ENCODE measurements at places on chromosomes 7 and 10. TPM values are rescaled to one million over a fixed set of nuclear protein-coding genes. Genes with fewer than 3 reads are reported as not detected.
A peak's percentile ranks its signal among the peaks of the same experiment; 100 is the strongest.

Gene NEUROD6
- polyA plus RNA-seq = not detected

DNA sequence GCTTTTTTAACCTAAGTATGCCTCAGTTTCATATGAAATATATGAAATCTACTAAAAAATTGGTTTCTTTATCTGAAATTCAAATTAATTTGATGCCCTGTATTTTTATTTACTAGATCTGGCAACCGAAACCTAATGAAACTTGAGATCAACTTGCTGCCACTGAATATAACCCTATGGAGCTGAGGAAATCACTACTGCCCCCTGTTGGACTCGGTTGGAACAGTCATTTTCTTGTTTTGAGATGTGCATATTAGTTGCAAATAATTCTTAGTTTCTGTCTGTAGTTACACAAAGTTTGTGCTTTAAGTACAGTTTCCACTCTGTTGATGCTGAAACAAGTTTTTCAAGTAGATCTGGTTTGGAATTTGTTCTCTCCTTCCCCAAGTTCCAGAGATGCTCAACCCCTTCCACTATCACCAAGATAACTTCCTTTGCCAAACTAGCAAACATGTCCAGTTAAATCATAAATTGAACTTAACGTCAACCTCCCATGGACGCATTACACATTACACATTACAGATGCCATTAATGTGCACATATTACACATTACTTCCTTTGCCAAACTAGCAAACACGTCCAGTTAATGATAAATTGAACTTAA, 22.2 kb upstream of the EXOC4 start:
- H3K27me3 ChIP-seq = peaks cover 24% of the 10 kb centered on the region
- H3K4me3 ChIP-seq = no peak overlapping the region
- no peak overlapping the region for H3K27ac ChIP-seq
- DNase-seq = peak; percentile 65

Gene CFAP70
- 1.1 TPM for polyA plus RNA-seq

Gene PDK4
- 0.04 TPM for polyA plus RNA-seq

- peaks cover 38% of the 10 kb centered on the region for H3K27me3 ChIP-seq
- no peaks in the 10 kb centered on the region for H3K4me1 ChIP-seq
- H3K4me3 ChIP-seq = no peak overlapping the region
- H3K36me3 ChIP-seq = no peaks in the 10 kb centered on the region
- no peak for DNase-seq
- no peak overlapping the region for H3K27ac ChIP-seq
These were observed 103.8 kb downstream of the PDGFA start for GRCh38 chr7:415646-416525.

Gene CPED1
- polyA plus RNA-seq = 210 TPM

DNA sequence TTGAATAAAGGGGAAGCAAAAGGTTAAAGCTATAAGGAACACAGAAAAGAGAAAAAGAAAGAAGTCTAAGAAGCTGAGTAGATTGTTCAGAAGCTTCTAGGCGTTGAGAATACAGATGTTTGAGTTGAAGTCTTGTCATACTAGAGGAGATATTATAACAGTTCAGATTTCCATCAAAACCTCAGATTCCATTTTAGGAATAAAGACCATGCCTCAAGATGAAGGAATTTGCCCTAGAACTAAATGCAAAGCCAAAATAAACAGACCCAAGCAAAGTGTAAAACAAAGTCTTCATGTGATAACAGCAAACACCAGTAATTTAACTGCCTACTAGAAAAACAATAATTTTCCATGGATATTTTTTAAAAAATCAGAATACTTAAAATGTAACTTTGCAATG, 476.5 kb upstream of the POT1 start:
- no peaks in the 10 kb centered on the region for H3K4me1 ChIP-seq
- no peak for DNase-seq
- H3K4me3 ChIP-seq = no peak overlapping the region
- no peak overlapping the region for H3K27ac ChIP-seq
- H3K27me3 ChIP-seq = no peaks in the 10 kb centered on the region
- no peaks in the 10 kb centered on the region for H3K36me3 ChIP-seq

Gene HOXA7
- not detected for polyA plus RNA-seq

DNA sequence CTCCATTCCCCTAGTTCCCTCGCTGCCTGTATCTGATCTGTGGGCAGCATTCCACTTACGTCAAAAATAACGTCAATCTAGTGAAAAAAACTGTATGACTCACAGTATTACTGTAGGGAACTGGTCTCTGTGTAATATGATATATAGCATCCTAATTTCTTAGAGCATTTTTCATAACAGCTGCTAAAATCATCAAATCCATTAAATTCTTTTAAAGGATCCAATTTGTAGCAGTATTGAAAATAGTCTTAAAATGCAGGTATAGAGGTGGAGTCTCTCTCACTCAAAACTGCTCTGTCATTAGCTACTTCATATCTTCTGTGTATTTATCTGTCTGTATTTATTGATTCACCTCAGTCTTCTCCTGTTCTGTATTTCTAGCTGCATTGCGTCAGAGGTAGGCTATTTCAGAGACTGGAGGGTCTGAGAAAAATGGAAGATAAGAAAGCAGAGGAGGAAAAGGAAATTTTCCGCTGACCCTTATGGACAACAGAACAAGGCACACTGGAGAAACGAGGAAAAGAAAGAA, 59.9 kb downstream of the PON1 start:
- H3K4me1 ChIP-seq = no peaks in the 10 kb centered on the region
- H3K36me3 ChIP-seq = no peaks in the 10 kb centered on the region
- H3K27me3 ChIP-seq = no peaks in the 10 kb centered on the region
- H3K4me3 ChIP-seq = no peak overlapping the region
- no peak overlapping the region for H3K27ac ChIP-seq
- DNase-seq = no peak

DNA sequence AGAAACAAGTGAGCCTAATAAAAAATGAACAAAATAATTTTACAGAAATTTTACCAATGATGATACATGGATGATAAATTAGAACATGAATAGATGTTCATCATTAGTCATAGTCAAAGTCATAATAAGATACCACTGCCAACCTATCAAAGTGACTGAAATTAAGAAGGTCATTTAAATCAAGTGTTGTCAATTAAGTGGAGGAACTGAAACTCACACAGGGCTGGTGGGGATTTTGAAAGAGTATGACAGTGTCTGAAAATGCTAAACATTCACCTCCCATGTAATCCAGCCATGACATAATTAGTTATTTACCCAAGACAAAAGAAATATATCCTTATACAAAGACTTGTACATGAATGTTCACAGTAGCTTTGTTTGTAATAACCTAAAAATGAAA, 57.1 kb upstream of the DYNC1I1 start:
- no peak overlapping the region for H3K27ac ChIP-seq
- peaks cover 2% of the 10 kb centered on the region for H3K27me3 ChIP-seq
- H3K4me1 ChIP-seq = no peaks in the 10 kb centered on the region
- no peak overlapping the region for H3K4me3 ChIP-seq
- no peak for DNase-seq

DNA sequence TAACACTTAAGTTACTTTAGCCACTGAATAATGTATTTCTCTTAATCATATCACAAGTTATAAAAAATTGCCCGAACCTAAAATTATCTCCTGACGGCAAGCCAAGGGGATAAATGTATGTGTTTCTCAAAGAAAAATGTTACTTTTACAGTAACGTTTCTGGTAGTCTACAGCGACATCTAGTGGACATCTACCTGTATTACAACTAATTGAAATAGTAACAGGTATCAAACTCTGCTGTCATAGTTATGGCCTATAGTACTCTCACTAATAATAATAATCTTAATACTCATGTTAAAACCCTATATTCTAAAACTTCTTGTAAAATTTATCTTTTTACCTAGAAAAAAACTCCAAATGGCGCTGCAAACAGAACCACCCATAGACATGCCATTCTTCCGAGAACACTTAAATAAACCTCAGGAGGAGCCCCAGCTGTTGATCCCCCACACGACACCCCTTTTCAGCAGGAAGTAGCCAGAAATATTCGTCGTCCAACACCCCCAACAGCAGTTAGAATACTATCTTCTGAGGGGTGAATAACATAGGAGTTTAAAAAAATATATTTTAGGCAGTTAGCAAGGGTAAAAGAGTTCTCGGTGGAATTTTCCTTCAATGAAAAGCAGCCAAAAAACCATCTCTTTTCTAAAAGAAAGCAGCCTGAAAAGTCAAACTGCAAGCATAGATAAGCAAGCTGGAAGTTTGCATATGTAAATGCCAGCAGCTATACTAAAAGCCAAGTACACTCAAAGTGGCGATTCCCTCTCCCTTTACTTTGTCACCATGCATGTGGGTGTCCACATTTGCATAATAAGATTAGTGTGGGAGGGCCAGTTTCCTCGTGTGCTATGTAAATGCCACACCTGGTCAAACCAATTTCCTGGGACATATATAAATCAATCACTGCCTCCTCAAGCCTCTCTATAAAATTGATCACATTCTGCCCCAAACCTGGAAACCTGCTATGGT, 40.5 kb upstream of the ZNF107 start:
- peak; percentile 48 for DNase-seq
- H3K36me3 ChIP-seq = no peaks in the 10 kb centered on the region
- no peak overlapping the region for H3K4me3 ChIP-seq
- no peak overlapping the region for H3K27ac ChIP-seq
- H3K27me3 ChIP-seq = no peaks in the 10 kb centered on the region
- H3K4me1 ChIP-seq = no peaks in the 10 kb centered on the region

Gene TDRD1
- not detected for polyA plus RNA-seq

- peaks cover 6% of the 10 kb centered on the region for H3K4me1 ChIP-seq
- peak overlapping the region; percentile 13 for H3K27ac ChIP-seq
- no peak overlapping the region for H3K4me3 ChIP-seq
These were observed 6.3 kb downstream of the MTPN start for GRCh38 chr7:135970682-135971365.

GRCh38 chr7:1029637-1030443, 14.5 kb upstream of the GPR146 start:
- no peaks in the 10 kb centered on the region for H3K27me3 ChIP-seq
- peak overlapping the region; percentile 88 for H3K27ac ChIP-seq
- DNase-seq = peak; percentile 34
- H3K36me3 ChIP-seq = peaks cover 21% of the 10 kb centered on the region
- H3K4me1 ChIP-seq = peaks cover 13% of the 10 kb centered on the region

Gene PYROXD2
- 0.64 TPM for polyA plus RNA-seq

Gene SPDYE16
- not detected for polyA plus RNA-seq

DNA sequence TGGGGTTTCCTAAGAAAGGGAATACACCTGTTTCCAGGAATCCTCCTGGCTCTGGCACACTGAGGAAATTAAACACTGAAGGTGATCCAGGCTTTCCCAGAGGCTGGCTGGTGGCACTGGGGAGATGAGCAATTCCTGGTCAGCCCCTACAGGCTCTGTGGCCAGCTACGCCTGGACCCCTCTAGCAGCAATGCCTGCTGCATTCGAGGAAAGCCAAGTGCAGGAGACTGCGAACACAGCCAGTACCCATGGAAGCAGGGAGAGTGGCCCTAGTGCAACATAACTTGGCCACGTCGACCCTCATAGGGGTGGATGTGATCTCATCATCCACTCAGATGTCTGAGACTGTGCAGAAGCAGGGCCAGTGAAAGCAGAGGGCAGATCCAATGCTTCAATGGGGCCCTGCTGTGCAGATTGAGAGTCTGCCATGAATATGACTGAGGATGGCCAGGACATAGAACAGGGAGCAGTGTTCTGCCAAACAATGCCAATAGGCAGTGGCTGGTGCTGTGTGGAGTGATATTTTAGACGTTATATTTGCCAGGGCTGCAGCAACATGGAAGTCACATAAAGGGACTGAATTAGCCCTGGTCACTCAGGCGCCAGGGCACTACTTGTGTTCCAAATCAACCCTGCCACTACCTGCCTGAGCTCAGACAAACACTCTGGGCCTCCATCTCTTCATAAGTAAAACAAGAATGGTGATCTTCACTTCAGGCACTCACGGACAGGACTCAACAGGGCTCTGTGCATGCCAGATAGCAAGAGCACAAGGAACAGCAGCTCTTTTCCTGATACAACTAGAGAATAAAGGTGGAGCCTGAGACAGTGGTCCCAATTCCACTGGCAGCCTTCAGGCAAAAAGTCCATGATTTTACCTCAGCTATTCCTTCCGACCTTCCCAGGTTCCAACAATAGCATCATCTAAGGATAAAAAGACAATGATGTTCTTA, 2.4 kb downstream of the ZNF488 start:
- peaks cover 14% of the 10 kb centered on the region for H3K4me1 ChIP-seq
- H3K4me3 ChIP-seq = no peak overlapping the region
- H3K27ac ChIP-seq = no peak overlapping the region
- peaks cover 60% of the 10 kb centered on the region for H3K27me3 ChIP-seq
- no peaks in the 10 kb centered on the region for H3K36me3 ChIP-seq
- no peak for DNase-seq

DNA sequence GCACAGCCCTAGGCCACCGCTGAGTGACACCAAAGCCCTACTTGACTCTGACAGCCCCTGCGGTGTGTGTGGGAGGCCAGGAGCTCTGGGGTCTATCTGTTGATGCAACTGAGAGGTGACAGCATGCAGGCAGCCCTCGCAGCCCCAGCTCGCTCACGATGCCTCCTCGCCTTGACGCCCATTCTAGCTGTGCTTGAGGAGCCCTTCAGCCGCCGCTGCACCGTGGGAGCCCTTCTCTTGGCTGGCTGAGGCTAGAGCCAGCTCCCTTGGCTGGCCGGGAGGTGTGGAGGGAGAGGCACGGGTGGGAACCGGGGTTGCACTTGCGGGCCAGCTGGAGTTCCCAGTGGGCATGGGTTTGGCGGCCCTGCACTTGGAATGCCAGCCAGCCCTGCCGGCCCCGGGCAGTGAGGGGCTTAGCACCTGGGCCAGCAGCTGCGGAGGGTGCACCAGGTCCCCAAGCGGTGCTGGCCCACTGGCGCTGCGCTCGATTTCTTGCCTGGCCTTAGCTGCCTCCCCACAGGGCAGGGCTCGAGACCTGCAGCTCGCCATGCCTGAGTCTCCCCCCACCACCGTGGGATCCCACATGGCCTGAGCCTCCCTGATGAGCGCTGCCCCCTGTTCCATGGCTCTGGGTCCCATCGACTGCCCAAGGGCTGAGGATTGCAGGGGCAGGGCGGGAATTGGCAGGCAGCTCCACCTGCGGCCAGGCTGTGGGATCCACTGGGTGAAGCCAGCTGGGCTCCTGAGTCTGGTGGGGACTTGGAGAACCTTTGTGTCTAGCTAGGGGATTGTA, 31.6 kb upstream of the POM121L12 start:
- no peaks in the 10 kb centered on the region for H3K4me1 ChIP-seq
- H3K4me3 ChIP-seq = no peak overlapping the region
- DNase-seq = no peak
- H3K36me3 ChIP-seq = no peaks in the 10 kb centered on the region
- no peaks in the 10 kb centered on the region for H3K27me3 ChIP-seq

Gene SPAM1
- not detected for polyA plus RNA-seq

Gene KCNH2
- 251 TPM for polyA plus RNA-seq

Measured in K562 (cell line).